NCI-H187 treated with DMSO at 0.1 percent for 48 hours (cell line): ENCODE measurements at places on chromosomes 5 and 9.

- DNase-seq: no peak
Measured at GRCh38 chr9:125969868-125970267, 222.7 kb downstream of the PBX3 start.

- no peak for DNase-seq
Measured at GRCh38 chr5:179307013-179307800, 38.1 kb downstream of the ADAMTS2 start.

DNA sequence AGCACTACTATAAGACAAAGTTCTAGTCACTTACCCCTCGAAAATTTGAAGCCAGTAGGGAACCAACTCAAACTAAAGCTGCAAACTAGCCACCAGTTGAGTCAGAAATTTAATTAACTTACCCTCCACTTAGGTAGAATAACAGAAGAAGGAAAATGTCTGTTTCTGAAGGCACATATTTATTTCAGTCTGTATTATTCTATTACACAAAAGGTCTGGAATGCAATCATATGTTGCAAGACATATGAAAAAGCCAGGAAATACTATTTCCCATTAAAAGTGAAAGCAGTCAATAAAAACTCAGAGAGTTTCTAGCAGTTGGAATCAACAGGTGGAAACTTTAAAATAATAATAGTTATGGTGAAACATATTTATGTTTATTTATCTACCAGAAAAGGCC is 79.2 kb upstream of the SLCO4C1 start:
- DNase-seq: no peak

DNA sequence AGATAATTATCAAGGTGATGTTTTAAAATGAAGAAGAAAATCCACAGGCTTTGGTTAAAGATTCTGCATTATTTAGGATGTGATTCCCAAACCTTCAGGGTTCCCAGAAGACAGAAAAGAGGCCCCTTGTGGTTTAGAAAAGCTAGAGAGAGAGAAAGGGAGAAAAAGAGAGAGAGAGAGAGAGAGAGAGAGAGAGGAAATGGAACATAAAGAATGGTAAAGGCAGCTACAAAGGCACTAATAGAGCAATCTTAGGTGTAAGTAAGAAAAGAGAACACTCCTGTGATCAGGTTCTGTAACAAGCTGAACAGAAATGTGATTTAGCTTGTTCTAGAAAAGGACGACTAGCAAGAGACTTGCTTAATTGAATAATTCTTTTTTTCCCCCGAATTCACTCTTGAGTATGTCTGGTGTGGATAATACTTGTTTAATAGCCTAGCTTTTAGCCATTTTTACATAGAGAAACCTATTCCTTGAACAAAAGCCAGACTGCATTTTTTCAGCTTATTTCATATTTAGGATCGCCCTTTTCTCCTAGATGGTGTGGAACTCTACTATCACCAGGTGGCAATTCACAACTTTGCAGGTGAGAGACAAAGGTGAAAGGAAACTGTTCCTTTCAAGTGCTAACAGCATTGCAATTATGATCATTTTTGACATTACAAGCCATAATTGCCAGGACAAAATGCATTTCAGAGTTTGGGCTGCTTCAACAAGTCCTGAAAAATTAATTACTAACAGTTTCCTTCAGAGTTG is 57.6 kb upstream of the SH3GL2 start:
- DNase-seq: no peak

DNA sequence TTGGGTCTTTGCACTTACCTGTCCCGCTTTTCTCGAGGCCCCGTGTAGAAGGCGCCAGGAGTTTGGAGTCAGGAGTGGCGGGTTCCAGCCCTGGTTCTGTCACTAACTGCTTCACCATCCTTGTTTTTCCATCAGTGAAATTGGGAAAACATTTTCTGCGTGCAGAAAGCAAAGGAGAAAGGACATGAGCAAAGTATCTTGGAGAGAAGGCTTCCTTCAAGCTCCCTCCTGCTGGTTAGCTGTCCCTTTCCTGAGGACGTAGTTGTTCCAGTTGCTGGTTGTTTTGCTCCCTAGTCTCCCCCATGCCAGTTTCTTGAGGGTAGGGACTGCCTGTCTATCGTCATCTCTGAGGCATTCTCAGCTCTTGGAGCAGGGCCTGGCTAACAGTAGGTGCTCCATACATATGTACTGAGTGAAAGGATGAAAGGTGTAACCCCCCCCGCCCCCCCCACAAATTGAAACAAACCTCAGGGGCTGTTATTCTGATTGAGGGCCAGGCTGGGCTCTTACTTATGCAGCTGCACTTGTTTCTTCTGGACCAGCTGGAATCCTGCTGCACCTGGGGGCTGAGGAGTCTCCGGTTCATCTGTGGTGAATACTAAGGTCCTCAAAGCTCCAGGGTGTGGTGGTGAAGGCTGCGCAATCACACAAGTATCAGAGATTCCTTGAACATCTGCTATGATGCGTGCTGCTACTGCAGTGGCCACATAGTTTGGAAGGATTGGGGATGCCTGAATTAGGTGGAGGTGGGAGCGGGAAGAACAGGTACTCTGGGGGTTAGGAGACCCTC is 1.0 kb downstream of the SMIM3 start:
- no peak for DNase-seq

- DNase-seq: no peak
Measured at GRCh38 chr9:119477197-119477596, 108.0 kb upstream of the BRINP1 start.

GRCh38 chr5:177209610-177210009 is 76.0 kb downstream of the NSD1 start:
- DNase-seq: no peak

- DNase-seq: no peak
Measured at GRCh38 chr9:89884356-89885083, 279.7 kb downstream of the GADD45G start.

- no peak for DNase-seq
Measured at GRCh38 chr5:78651468-78651867, 2.9 kb upstream of the LHFPL2 start.

DNA sequence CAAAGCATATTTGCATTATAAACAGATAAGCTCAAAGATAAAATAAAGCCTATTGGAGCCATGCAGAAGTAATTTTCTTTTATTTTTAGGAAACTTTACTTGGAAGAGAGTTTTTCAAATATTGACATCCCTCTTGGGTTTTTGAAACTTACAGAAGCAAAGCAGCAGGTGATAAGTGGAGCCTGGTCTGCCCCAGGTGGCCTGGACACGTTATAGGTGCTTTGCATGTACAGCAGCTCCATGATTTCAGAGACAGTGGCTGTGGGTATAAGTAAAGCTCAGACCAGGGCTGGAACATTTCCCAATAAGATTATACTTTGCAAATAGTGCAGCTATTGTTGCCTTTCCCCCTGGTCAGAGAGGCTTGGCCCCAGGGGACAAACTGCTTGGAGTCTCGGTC is 51.5 kb downstream of the CCDC192 start:
- no peak for DNase-seq

- DNase-seq: no peak
Measured at GRCh38 chr9:76680716-76681425, 83.4 kb upstream of the PCA3 start.
